Activated T-helper 1 cell treated with anti-CD3 and anti-CD28 coated beads, Interleukin-2, amount 50 U/mL, for 16 hours (primary cell): ENCODE measurements at places on chromosomes 4 and X.

DNA sequence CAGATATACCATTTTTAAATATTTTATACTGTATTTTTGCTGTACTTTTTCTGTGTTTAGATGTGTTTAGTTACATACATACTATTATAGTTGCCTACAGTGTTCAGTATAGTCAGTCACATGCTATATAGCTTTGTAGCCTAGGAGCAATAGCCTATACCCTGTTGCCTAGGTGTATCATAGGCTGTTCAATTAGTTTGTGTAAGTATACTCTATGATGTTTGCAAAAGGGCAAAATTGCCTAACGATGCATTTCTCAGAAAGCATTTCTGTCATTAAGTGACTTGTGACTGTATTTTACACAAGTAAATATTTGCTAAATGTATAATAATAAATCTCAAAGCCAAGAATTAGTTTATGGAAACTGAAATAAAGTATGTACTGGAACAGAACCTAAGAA is 9.5 kb downstream of the ETFDH start:
- DNase-seq: no peak

- no peak for DNase-seq
Measured at GRCh38 chr4:16136311-16136710, 52.5 kb upstream of the PROM1 start.

- no peak for DNase-seq
Measured at GRCh38 chr4:183401473-183401872, 43.0 kb upstream of the CDKN2AIP start.

DNA sequence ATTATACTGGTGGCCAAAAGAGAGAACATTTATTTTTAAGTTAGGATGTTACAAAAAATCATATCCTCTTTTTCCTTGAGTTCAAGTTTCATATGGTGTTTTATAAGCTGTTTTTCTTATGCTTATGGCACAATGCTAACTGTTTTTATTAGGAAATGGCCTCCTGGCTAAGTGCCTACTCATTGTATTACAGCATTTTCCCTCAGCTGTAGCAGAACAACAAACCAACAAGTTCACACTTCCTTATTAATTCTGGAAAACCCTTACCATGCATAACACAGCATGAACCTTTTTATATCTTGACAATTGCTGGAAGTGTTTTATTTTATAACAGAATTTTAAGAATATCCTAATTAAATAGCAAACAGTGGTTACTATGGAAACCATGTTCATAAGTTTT is 165.8 kb downstream of the GASK1B start:
- no peak for DNase-seq

DNA sequence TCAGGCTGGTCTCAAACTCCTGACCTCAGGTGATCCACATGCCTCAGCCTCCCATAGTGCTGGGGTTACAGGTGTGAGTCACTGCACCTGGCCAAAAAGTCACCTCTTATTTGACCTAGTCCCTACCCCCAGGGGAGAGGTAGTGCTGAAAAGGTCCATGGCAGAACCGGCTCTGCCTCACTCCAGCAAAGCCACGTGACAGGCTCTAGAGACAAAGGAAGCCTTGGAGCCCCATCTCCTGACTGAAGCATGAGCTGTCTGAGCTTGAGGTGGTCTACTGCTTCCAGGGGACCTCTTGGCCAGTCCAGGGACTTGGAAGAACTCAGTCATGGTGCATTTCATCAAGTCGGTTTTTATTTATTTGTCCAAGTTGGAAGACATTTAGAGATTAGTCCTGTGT is 52.5 kb upstream of the ZNF518B start:
- DNase-seq: no peak

DNA sequence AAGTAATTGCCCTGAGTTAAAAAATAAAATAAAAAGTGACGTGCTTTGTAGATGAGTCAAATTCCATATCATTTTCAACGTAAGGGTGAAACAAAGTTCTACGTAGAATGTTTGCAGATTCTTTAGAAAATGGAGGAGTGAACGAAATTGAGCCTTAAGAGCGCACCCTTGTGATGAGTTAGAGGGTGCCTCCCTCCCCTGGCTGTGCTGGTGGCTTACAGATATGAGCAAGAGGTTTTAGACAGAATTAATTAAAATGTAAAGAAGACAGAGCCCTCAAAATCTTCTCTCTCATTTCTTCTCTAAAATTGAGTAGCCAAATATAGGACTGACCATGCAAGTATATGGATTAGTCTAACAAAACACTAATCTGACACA is 30.2 kb upstream of the LGI2 start:
- DNase-seq: no peak

- no peak for DNase-seq
Measured at GRCh38 chrX:40149286-40150175, 51.8 kb upstream of the BCOR start.

GRCh38 chr4:155854582-155855226 is 11.4 kb downstream of the ASIC5 start:
- DNase-seq: no peak

DNA sequence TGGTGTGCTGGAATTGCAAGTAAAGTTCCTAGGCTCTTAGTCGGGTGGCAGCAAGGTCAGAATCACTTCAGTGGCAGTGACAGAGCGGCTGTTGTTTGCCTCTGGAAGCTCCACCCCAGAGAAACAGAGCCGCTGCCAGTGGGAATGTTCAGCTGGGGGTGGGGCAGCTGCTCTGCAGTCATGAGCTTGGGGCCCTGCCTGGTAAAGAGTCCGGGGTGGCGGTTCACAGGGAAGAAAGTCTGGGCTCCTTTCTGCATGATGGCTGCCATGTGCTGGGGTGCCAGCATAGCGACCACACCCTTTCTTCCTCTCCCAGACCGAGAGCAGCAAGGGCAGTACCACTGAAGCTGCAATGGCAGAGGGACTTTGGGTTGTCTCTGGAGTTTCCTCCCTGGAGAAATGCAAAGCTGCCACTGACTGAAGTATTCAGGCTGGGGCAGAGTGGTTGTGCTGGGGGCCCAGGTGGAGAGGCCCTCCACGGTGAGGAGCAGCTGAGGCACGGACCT is 108.8 kb upstream of the CENPE start:
- no peak for DNase-seq
